Fibroblast of skin of left biceps (primary cell): ENCODE measurements at places on chromosomes 3 and 15.

DNA sequence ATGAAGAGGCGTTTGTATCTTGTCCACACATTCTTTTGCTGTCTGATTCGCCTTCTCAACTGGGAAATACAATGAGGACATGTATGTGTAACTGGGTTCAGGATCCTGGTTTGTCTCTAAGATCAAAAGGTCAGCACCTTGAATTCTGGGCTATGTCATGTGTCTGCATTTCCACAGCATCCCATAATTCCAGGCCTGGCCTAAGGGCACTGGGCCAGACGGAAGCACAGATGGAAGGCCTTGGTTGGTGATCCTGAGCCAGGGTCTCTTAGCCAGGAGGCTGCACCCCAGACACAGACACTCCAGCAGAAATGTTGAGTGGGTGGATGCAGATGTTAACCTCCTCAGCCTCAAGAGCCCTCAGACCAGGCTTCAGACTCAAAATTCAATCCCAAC lies 23.7 kb upstream of the HERC1 start:
- DNase-seq = no peak

DNA sequence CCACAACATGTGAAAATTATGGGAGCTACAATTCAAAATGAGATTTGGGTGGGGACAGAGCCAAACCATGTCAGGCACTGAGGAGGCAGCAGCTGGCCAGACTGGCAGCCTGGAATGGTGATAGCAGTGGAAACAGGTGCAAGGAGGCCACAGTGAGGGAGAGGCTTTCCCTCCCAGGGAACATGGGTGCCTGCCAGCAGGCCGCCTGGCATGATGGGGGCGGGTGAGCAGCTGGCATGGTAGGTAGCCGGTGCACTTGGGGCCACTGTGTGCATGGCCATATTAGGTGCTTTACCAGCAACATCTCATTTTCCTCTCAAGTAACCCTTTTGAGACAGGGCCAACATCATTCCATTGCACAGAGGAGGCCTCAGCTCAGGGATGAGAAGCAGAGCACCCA lies 18.3 kb upstream of the MRPS22 start:
- DNase-seq = no peak

- DNase-seq = no peak
Observed at GRCh38 chr3:189519458-189519857, 111.7 kb upstream of the TP63 start.

- no peak for DNase-seq
Observed at GRCh38 chr3:171833789-171834460, 9.2 kb upstream of the TMEM212 start.

- no peak for DNase-seq
Observed at GRCh38 chr3:134496471-134497071, 10.7 kb downstream of the CEP63 start.

DNA sequence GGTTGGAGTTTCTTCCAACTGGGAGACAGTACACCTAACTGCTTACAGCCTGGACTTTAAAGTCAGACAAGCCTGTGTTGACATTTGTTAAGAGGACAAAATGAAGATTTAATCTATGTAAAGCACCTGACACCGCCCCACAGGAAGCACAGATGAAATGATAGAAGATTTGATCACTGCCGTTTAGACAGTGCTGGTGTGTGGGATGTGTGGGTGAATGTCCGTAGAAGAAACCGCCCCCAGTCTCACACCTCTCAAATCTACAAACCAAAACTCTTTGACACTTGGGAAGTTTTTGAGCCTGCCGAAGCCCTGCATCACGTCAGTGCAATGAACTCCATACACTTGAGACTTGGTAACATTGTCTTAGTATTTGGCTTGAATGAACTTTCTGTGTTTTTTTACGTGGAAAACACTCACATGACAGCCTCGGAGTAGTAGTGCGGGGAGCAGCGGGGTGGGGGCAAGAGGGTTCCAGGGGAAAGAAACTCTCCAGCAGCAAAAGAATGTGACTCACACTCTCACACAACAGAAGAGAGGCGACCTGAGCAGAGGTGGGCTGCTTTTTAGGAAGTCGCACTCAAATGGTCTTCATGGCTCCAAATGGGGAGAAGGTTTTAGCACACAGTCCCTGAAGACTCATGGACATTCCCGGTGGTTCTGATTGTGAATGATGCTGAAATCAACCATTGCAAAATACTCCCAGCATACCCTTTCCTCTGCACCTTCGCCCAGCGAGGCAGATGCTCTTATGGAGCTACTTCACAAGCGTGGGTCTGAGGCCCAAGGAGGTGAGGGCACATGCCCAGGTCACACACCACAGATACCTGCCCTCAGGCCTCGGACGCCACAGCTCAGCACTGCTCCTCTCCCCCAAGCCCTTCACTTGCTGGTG lies 79.2 kb downstream of the SRGAP3 start:
- no peak for DNase-seq

- peak; percentile 20 for DNase-seq
Observed at GRCh38 chr3:108914774-108915641, 38.7 kb downstream of the GUCA1C start.

GRCh38 chr15:84702961-84703482 lies 12.9 kb downstream of the SEC11A start:
- DNase-seq = no peak

DNA sequence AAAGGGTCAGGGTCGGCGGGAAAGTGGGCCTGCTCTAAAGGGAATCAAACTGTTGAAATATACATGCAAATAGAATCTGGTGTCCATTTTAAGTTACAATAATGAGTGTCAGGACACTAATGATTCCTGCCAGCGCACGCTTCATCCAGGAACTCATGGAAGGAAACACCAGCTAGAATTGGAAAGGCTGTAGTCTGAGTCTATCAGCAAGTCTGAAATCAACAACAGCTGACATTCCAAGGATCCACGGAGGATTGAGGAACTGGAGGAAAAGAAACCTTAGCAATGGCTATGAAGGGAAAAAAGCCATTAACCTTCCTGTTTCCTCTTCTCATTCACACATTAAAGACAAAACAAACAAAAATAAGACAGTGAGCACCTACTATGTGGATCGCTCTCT lies 1063.1 kb downstream of the NTRK3 start:
- DNase-seq = no peak

GRCh38 chr3:15096046-15096445 lies 2.9 kb downstream of the RBSN start:
- no peak for DNase-seq

DNA sequence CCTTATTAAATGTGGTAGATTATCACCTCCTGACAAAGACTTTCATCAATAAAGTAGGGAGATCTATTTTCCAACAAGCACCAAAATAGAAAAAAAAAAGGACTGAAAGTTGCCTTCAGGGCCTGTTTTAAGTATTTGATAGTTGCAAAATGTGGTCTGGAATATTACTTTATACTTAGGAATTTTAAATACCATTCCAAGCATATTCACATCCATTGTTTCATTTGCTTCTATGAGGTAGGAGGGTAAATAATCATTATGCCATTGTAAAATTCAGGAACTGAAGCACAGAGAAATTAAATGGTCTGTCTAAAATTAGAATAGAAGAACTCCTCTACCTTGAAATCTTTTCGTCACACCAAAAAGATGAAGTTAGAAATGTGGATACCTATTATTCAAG lies 110.0 kb downstream of the TMCC1 start:
- DNase-seq = no peak

DNA sequence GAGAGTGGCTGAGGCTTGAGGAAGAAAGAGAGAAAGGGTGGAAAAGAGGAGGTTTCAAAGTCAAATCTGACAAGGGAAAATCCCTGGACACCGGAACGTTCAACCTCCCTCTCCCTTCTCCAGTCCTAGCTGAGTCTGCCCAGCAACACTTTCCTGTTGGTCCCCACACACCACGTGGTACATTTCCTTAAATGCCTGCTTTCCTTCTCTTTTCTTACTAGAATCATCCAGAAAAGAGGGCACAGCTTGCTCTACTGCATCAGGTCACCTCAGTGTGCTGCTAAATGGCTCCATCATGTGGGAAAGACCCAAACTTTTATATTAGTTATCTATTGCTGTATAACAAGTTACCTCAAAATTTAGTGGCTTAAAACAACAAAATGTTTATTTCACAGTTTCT lies 181.2 kb downstream of the NECTIN3 start:
- DNase-seq = no peak

DNA sequence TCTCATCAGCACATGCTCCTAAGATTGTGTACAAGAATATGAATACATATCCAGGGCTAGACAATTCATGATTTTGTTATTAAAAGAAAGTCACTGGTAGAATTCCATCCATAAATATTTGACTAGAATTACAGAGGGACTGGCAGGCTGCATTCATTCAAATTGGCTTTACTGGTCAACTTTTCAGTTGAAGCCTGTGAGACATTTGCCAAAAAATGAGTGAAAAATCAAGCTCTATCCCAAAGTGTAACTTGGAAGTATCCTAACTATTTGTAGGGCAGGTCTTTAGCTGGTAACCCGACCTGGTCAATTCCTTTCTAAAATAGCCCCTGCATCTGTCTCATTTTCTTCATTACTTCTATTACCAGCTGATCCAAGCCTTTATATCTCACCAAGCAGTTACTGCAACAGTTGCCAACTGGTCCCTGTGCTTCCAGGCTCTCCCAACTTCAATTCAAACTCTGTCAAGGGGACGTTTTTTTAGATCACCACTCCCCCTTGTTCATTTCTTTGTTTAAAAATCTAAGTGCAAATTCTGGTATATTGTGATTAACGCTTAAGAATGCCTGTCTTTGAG lies 173.1 kb upstream of the TBL1XR1 start:
- no peak for DNase-seq

- DNase-seq = no peak
Observed at GRCh38 chr3:171776411-171776810, 33.9 kb downstream of the PLD1 start.

GRCh38 chr15:32987067-32987466 lies 207.4 kb downstream of the FMN1 start:
- no peak for DNase-seq

DNA sequence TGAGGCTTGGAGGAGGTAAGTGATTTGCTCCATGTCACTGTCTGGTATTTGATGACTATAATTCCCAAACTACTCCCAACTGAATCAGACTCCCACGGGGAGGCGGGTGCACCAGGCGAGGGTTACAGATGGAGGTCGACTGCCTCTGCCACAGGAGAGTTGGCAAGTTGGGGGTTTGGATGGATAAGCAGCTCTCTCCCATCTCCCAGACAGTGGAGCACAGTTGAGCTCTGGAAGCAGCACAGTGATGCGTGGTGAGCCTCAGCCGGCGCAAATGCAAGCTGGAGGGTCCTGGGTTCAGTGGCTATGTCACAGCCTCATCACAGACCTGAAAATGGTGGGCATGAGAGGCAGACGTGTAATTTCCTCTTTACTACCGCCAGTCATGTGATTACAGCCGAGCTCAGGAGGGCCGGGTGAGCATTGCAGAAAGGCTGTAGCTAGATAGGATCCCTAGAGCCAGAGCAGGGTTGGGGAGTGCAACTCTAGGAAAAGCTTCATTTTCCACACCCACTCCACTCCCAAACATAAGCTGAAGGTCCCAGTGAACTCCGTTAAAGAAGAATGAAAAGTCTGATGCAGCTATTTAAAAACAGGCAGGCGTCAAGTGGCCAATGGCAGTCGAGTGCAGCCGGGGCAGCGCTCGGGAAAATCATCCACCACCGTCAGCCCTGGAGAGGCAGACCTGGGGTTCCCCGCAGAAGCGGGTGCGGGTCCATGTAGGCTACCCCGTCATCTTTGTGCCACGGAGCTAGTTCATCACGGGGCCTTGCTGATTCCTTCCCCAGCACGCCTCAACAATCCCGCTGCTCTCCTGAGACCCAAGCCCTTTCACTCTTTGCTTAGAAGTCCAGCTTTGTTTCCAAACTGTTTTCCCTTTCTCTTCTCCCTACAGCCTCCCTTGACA lies 33.3 kb upstream of the VPS8 start:
- DNase-seq = no peak

DNA sequence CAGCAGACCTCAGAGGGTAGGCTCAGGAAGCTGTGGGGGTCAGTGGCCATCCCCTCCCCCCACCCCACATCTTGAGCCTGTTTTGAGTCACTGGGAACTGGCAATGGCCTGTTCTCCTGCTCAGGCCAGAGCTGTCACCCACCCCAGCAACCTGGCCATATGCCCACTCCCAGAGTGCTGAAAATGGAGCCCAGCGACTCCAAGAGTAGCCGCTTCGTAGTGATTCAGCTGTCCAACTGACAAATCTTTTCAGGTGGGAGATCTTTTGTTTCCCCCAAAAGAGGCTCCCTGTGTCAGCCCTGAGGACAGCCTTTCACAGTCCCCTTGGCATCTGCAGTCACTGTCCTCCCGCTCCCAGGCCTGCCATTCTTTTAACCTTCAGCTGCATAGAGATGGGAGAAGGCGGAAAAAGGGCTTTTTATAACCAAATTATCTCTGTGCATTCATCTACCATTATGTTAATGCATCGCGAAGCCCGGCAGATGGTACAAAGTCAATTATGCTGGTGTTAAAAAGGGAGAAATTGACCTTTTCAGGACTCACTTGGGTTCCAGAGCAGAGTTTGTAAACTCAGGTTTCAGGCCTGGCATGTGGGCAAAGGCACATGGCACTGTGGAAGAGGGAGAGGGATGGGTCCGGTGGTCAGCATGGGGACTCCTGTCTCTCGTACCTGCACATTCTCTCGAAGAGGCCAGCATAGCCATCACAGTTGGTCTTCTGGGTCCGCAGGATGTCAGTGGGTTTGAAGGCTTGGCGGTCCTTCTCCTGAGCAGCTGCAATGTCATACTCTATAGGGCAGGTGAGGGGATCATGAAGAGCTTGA lies 32.1 kb downstream of the KY start:
- no peak for DNase-seq

DNA sequence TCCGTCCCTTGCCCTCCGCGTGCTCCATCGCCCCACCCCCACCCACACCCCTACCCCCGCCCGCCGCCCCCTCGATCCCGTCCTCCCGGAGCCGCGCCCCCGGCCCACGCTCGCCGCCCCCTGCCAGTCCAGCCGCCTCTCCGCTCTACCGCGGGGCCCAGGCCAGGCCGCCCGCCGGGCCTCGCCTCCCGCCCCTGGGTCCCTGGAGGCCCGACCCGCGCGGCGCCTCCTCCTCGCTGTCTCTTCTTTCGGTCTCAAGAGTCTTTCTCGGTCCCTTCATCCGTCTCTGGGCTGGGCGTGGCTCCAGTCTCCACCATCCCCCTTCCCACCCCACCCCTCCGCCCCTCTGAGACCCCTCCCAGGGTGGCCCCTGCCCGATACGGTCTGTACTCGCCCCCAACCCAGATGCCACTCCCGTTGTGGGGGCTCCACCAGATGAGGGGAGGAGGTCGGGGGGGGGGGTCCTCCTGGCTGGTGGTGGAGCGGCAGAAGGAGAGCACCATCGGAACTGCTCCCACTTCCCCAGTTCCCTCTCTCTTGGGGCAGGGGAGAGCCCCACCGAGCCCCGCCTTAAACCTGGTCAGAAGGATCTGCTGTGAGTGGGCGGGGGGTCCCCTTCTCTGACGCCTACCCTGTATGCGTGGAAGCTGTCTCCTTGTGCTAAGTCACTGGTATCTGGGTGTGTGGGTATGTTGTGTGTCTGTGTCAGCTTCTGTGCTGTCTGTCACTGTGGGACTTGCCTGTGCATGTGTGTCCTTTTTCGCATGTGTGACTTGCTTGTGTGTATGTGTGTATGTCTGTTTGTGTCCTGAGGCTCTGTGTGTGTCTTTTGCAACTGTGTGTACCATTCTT lies 1.0 kb downstream of the PRKCD start:
- no peak for DNase-seq

GRCh38 chr3:10353160-10353559 lies 32.2 kb upstream of the SEC13 start:
- no peak for DNase-seq

- no peak for DNase-seq
Observed at GRCh38 chr15:100901702-100902435, 17.3 kb upstream of the LRRK1 start.

- DNase-seq = no peak
Observed at GRCh38 chr3:31422237-31422636, 110.5 kb upstream of the STT3B start.

GRCh38 chr15:35546511-35547381 lies 781 bp upstream of the DPH6 start:
- DNase-seq = no peak
